ENCODE measurements at places on chromosomes 7 and 10.

DNA sequence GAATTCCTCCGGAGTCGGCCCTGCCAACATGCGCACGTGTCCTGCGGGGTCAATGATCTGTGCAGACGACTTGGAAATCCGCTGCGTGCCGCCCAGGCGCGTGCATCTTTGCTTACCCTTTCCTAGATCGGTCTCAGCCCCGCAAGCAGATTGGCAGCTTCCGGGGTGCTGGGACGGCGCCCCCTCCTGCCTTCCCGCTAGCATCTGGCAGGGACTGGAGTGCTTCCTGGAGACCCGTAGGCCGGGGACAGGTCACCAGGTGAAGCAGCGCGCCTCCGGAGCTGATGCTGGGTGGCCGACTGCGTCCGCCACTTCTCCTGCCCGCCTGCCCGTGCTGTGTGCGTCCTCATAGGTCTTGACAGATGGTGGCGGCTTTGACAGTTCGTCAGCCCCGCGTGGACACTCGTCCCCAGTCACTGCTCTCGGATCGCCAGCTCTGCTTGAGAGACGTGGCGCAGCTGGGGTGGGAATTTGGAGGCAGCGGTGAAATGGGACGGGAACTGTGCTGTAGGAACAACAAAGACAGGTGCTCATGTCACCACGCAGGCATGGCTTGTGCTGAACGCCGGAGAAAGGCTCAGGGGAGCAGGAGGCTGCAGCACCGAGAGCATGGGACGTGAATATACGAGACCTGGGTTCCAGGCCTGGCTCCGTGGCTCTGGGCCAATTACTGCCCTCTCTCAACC lies 21.9 kb upstream of the KCNK18 start:
- DNase-seq, result no peak

- no peak for DNase-seq
These were observed 19.3 kb downstream of the UNCX start for GRCh38 chr7:1251796-1252539.

DNA sequence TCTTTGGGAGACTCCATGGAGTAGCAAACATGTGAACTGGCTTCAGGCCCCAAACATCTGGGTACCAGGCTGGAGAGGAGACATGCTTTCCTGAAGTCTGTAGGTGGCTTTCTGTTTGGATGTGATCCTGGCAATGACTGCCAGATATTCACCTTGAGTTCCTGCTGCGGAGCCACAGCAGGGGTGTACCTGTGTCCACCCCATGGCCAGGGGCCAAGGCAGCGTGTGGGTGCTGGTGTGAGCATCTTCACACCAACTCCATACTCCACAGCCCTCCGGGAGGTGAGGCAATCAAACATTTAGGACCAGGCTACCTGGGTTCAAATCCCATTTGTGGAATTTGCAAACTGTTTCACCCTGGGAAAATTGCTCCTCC lies 113.0 kb downstream of the ADCY1 start:
- no peak for DNase-seq

DNA sequence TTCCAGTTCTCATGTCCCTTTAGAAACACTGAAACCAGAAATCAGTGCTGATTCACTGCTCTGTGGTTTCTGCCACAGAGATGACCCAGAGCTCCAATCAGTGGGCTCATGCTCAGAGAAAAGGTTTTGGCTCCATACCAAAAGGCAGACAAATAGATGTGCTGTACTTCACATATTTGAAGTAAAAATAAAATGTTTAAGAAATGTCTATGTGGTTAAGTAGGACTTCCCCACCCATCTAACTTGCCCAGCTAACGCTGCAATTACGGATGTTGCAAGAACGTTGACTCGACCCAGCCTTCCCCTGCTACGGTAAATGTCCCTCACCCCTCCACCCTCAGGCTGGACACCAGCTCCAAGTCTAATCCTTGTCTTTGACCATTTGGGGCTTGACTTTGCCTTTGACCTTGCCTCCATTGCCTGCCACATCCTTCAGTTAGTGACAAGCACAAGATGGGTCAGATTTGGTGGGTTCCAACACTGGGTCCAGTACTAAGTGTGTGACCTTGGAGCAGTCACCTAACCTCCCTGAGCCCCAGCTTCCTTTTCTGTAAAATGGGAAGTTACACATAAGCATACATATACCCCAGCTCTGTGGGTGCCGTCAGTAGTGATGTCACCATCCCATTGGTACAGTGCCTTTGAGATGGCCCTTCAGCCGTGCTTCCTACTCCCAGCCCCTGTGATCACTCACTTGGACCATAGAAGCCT lies 95.8 kb downstream of the CHST15 start:
- no peak for DNase-seq

GRCh38 chr7:43758822-43759683 lies 573 bp downstream of the BLVRA start:
- no peak for DNase-seq

DNA sequence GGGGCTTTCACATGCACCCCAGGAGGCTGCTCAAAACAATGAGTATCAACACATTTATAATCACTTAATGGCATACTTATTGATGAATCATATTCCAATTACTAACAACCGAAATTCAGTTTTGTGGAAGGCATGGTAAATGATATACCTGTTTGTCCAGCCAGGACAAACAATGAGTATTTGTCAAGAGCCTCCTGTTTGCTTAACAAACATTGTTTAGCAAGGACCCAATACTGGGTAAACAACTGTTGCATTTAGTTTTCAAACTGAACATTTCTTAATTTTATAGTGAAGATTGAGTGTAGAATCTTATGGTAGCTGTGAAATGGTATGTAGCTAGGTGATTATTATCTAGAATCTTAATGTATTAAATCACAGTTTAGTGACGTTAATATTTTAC lies 473.7 kb downstream of the ATRNL1 start:
- no peak for DNase-seq

DNA sequence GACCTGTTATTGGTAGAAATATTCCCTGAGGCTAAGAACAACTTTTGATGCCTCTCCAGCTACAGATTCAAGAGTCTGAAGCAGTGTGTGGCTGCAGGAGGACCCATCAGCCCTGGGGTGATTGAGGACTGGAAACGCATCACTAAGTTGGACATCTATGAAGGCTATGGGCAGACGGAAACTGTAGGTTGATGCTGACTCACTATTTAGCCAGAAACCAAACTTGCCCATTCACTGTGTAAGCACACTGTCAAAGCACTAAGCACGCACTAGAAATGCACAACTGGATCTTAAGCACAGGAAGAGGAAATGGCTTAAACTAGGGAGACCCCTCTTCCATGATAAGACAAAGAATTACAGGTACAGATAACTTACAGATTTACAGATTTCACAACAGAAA lies 20.8 kb downstream of the ACSM6 start:
- no peak for DNase-seq

DNA sequence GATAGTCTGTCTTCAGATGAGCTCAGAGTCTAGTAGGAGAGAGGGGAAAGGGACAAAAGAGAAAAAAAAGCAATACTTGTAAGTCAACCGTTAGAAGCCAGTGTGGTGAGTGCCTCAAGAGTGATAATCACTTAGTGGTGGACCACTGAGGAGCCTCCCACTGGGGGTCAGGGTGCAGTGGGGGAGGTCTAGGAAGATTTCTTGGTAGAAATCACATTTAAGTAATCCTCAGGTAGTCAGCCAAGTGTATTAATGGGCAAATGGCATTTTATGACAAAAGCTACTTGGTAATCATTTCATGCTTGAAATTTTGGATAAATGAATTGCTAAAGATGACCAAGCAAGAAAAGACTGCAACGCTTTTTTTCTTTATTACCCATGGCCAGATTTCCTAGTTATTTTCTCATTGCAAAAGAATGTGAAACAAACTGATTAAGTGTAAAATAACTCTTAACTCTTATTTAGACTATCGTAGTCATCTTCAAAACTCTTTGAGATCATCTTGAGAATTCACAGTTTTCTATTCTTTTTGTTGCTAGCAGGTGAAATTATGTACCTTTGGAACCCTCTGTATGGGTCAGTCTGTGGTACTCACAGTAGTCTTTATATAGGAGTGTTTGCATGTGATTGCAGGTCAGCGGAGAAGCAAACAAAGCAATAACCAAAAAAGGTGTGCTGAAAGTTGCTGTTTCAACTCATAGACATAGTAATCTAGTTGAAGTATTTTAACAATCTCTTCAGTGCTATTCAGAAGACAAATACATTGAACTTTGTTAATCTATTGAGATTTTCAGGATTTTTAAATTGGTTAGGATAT lies 63.9 kb downstream of the PPP1R9A start:
- no peak for DNase-seq

- peak; percentile 60 for DNase-seq
These were observed 77.9 kb downstream of the GSAP start for GRCh38 chr7:77338260-77338659.

- DNase-seq, result no peak
These were observed 130.0 kb downstream of the PDE1C start for GRCh38 chr7:31940167-31940566.

GRCh38 chr7:111138193-111138569 lies 47.3 kb downstream of the LRRN3 start:
- DNase-seq, result no peak

DNA sequence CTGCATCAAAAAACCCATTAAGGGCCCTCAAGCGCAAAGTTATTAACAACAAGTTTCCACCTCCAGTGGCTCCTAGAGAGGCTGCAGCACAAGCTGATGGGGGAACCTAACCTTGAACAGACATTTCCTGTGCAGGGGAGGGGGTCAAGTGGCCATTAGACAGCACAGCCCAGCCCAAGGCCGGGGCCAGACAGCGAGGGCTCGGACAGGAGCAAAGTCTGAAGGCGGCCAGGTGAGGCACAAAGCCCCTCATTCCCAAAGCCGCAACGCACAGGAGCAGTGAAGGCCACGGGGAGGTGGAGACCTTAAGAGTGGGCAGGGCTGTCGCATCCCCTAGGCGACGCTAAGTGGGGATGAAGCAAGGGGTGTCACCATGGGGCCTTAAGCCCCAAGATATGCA lies 73.2 kb upstream of the ZNF746 start:
- DNase-seq, result no peak

DNA sequence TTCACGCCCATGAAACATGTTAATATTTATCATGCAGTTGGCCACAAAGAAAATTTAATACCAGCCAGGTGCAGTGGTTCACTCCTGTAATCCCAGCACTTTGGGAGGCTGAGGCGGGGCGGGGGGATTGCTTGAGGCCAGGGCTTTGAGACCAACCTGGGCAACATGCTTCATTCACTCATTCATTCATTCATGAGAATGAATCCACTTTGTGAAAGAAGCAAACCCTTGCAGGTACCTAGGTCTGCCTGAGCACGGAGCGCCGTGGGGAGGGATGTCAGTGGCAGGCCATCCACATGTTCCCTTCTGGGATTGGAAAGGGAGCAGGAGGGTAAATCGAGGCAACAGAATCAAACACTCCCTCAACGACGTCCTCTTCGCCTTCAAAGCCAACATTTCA lies 4.7 kb downstream of the ANXA11 start:
- DNase-seq, result no peak

DNA sequence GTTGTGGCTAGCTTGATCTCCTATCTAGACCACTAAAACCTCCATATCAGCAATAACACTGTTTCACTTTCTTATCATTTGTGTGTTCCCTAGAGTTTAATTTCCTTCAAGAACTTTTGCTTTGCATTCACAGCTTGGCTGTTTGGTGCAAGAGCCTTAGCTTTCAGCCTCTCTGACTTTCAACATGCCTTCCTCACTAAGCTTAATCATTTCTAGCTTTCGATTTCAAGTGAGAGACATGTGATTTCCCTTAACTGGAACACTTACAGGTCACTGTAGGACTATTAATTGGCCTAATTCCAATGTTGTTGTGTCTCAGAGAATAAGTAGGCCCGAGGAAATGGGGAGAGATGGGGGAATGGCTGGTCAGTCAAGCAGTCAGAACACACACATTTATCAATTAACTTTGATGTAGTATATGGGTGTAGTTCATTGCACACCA lies 10.6 kb upstream of the BPGM start:
- no peak for DNase-seq

DNA sequence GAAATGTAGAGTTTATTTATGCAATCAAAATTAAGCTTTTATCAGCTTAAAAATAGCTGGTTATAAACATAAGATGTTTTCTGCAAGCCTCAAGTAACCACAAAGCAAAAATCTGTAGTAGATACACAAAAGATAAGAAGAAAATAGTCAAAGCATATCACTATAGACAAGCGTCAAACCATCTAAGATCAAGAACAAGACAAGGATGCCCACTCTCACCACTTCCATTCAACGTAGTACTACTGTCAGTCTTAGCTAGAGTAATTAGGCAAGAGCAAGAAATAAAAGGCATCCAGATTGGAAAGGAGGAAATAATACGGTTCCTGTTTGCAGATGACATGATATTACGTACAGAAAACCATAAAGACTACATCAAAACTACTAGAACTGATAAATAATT lies 17.5 kb upstream of the CYP2E1 start:
- no peak for DNase-seq

DNA sequence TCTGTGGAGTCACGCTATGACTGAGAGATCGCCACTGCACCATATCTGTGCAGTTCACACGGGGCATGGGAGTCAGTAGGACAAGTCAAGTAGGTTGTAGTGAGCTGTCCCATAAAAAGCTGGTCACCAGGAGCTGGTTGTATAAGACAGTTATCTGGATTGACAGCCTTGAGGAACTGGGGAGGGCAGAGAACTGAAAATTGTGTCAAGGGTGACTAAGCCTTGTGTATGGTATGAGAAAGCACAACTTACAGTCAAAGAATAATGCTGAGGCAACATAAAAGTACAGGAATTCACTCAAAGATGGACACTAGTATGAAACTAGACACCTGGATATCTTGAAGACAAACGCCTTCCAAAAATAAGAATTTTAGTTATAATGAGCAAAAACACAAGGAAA lies 564.9 kb downstream of the POM121L12 start:
- no peak for DNase-seq

DNA sequence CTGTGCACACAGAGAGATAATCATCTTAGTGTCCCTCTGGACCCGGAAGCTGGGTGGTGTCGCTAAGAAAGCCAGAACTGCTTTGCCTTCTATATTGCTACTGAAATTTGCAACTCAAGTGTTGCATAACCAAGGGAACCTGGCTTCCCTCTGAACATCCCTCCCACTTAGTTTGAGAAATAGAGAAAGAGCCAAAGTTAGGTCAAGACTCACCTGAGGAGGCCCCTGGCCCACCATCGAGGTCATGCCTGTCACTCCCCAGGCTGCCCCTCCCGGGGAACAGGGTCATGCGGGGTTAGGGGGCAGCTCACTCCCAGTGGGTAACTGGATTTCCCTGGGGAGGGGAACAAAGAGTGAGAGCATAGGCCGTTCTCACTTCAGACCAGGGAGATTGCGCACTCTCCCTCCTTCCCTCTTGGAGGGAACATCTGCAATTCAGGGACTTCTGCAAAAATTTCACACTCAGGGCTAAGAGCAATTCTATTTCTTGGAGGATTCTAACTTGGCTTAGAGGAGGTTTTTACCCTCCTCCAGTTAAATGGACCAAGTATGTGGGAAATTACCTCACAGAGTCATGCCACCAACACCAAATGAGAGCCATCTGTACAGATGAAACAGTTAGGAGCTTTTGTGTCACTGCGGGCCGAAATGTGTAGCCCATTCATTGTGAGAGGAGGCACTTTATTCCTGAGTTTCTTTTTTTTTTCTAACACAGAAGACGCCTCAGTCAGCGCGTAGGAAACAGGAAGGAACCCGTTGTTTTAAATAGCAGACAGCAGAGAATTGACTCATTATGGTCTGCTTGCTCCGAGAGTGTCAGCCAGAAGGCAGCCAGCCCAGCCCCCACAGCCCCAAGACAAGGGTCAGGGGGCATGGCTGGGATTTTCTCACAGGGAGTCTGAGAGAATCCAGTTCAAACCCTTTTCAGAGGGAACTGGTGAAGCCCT lies 221.3 kb downstream of the ARHGAP12 start:
- peak; percentile 82 for DNase-seq

GRCh38 chr10:23818484-23818883 lies 379.6 kb downstream of the OTUD1 start:
- no peak for DNase-seq

GRCh38 chr7:82566752-82567151 lies 123.2 kb upstream of the CACNA2D1 start:
- no peak for DNase-seq

- DNase-seq, result no peak
These were observed 203.7 kb upstream of the TCF7L2 start for GRCh38 chr10:112746329-112746728.

All from GF-D8 (cell line).